ENCODE measurements at places on chromosomes 4 and X.

DNA sequence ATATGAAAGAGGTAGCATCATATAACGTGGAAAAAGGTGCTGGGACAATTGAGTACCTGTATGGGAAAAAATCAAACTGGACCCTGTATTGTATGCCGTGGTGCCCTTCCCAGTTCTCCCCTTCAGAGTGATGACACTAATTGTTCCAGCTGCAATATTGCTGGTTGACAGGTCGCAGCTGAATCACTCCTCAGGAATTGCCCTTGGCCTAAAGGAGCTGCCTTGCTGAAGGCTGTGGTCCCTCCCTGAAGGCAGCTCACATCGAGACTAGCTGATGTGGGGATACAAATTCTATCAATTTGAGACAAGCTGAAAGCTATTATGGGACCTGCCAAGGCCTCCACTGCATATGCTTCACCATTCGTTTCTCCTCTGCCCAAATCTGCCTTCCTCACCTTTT, 39.3 kb upstream of the CXCL8 start:
- DNase-seq: no peak

- DNase-seq: peak; percentile 14
These were observed 774 bp downstream of the ZCCHC4 start for GRCh38 chr4:25313201-25313895.

GRCh38 chr4:128512161-128512560, 224.5 kb upstream of the PGRMC2 start:
- no peak for DNase-seq

DNA sequence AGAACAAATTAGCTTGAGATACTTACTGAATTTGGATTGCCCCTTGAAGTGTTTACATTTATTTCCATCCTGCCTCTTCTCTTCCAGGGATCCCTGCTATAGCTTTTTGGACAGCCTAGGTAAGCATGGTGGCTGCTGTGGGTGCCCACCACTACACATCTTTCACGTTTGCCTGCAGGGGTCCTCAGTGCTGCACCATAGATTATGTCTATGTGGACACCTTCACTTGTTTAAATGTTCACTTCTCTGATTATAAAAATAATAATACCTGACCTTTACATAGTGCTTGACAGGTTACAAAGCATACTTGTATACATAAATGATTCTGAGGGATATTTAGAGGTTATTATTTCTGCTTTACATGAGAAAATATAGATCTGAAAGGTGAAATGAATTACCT, 67.9 kb upstream of the SLC4A4 start:
- peak; percentile 10 for DNase-seq

DNA sequence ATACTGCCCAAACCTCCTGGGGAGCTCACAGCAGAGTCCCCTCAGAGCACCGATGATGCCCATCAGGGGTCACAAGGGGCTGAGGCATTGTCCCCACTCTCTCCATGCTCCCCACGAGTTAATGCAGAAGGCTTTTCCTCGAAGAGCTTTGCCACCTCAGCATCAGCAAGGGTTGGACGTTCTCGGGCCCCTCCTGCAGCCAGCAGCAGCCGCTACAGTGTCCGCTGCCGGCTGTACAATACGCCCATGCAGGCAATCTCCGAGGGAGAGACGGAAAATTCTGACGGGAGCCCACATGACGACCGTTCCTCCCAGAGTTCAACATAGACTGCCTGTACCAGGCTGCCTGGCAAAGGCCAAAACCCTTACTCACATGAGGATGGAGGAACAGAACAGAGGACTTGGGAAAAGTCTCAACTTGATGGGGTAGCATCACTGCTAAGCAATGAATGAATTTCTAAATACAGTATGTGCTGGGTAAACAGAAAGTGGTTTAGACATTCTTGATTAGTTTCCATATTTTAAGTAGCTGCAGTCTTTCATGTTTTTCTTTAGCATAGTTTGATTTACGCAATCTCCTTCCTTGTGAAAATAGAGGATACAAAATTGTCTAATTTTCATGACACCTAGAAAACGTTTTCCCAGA, 5.0 kb upstream of the SCML1 start:
- no peak for DNase-seq

- no peak for DNase-seq
These were observed 2024.1 kb upstream of the TENM3 start for GRCh38 chr4:180219080-180219479.

DNA sequence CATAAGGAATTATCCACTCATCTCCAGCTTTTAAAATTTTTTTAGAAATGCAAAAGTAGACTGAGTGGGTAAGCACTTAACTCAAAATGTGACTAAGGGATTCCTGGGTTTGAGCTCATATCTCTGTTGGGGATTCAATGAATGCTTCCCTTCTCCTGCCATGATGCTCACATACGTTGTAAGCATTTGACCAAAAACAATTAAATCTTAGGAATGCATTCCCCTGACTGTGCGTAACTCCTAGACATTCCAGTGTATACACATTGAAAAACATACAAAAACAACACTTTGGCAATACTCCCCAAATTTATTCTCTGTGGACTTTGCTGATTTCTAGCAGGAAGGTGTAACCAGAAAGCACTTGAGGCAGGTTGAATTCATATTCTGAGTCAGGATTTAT, 29.8 kb downstream of the SPANXA2 start:
- DNase-seq: no peak

DNA sequence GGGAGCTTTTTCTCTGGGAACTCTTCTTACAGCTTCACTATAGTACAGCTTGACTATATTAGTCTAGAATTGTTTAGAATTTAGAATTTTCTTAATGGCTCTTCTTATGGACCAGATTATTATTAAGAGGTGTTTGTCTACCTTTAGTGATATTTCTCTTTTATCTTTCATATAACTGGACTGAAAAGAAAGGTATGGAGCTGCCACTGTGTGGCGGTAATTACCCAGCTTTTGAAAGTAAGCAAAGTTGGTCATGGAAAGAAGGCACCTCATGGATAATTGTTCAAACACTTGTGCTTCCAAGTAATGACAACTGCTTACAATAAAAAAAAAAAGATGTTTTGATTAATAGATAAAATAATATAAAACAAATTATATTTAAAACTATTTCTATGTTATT, 1112.5 kb downstream of the TECRL start:
- DNase-seq: no peak

- DNase-seq: no peak
These were observed 823.2 kb downstream of the CCSER1 start for GRCh38 chr4:90950385-90950841.
